Activated CD8-positive, alpha-beta memory T cell treated with anti-CD3 and anti-CD28 coated beads for 4 hours (primary cell): ENCODE measurements at places on chromosomes 6 and 20.

DNA sequence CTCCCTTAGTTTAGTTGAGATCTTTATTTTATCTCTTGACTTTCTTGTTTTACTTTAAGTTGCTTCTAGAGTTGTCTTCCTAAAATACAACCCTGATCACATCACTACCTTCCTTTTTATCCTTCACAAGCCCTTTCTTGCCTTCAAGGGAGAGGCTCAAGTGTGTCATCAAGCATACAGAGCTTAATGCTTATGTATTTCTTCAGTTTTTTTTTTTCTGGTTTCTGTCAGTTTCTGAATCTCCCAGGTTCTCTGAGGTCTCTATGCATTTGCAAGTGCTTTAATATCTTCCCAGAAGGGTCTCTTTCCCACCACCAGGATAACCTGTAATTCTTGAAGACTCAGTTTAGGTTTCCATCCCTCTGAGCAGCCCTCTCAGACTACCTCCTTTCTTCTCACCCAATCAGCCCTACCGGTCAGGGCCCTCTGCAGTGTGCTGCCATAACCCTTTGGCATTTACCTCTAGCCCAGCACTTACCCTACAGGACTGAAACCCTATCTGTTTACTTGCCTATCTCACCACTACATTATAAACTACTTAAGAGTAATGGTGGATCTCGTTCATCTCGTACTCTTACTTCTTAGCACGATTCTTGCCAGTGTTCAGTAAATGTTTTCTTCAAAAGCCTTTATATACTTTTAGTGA is 36.9 kb downstream of the EYA4 start:
- no peak for DNase-seq

DNA sequence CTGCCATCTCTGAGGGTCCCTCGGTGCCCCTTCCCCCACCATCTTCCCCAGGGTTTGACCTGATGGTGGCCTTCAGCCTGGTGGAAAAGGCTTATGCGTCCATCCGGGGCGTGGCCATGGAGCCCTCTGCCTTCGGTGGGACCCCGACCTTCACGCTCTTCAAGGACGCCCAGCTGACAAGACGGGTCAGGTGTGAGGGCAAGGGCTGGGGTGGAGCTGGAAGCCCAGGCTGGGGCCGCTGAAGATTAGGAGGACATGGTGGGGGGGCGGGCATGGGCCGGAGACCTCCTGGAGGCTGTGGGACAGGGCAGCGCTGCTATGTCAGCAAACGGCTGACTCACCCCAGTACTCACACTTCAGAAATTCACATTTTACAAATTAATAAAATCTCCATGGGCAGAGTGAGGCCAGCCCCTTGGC is 23.5 kb downstream of the COL20A1 start:
- no peak for DNase-seq

DNA sequence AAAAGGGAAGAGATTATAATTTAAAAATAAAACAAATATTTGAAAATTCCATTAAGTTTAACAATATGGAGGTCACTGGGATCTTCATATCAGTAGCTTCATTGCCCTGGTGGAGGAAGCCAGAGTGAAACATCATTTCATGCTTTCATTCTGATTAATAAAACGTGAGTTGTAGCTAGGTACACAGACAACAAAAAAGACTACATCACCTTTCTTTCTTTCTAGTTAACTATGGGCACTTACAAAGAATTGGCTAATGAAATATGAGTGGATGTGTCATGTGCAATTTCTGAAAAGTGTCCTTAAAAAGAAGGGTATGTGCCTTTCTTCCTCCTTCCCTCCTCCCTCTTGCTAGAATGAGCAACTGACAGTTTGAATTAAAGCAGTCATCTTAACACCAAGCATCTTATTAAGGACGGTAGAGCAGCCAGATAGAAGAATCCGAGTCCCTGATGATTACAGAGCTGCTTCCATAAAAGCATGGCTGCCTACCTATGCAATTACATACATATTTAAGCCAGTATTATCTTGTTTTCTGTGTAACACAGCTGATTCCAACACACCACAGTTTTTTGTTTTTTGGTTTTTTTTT is 3.4 kb downstream of the SERAC1 start:
- no peak for DNase-seq

GRCh38 chr20:23926944-23927872 is 47.7 kb upstream of the CST5 start:
- DNase-seq, result no peak

DNA sequence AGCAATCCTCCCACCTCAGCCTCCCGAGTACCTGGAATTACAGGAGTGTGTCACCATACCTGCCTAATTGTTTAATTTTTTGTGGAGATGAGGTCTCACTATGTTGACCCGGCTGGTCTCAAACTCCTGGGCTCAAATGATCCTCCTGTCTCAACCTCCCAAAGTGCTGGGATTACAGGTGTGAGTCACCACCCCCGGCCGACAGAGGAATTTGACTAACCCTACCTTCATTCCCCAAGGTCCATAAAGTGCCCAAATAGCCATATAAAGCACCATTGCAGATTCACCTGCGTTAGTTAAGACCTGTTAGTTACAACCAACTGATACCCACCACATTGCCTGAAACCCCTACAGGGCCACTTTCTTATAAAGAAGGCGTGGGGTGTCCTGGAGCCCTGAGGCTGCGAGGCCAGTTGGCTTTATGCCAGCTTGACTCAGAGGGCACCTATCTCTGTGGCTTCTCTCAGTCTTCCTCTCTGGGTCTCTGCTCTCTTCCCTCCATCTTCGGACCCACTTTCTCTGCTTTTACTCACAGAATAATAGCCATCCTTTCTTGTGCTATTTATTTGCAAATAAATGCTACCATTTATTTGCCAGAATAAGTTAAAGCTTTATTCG is 65.6 kb downstream of the SLC2A10 start:
- no peak for DNase-seq

DNA sequence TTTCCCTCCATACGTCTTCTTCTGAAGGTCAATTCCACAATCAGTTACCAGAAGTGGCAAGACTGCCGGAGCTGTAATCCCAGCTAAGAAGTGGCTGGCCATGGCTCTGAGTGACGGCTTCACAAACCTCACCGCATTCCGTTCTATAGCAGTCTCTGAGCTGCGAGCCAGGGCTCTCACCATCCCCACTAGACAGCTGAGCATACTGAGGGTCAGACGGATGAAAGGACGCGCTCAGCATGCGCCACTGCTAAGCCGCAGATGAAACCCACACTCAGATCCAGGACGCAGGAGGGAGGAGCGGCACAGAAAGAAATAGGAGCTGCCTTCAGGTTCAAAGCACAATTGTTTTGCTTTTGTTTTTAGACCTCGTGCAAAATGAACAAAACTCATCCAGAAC is 97.9 kb downstream of the ANKRD60 start:
- no peak for DNase-seq

DNA sequence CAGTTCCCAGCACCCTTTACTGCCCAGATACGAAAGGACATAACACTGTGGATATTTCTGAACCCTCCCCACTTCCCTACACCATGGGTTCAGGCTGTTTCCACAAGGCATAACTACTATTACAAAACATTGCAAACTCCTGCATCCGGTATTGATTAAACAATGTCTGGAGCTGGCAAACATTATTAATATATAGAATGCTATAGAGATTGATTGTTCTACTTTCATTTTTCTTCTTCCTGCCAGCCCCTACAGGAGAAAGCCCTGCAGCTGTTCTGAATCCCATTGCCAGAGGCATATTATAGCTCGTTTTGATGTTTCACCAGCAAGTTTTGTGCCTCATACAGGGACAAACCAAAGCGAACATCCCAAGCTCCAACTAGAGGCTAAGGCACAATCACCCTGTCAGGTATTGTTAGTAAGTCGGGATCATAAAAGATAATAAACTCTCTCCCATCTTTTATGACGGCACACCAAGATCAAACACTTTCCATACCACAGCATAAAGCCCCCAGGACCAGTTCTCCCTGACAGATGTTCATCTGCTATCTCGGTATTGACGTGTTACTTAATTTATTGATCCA is 331.1 kb upstream of the NT5E start:
- DNase-seq, result no peak

GRCh38 chr20:11783102-11783850 is 134.4 kb upstream of the BTBD3 start:
- no peak for DNase-seq

DNA sequence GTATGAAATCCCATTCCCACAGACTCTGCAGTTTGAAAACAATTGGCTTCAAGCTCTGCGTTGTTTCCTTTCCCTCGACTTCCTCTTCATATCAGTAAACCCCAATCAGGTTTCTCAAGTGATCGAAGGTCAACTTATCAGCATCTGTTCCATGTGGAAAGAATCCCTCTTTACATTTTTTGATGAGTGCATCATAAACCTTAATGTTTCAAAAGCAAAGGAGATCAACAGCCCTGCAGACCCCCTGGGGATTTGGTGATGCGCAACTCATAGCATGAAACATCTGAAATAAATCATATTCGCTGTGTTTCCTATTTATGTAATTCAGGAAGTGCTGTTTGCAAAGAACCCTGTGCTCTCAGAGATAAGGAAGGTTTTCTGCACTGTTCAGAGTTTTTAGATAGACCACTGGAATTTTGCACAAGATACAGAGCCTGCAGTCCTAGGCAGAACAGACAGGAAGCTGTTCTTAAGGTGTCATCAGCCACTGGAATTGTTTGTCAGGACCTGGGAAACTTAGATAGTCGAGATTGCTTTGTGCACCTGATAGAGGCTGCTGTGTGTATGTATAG is 216.0 kb downstream of the HIVEP2 start:
- DNase-seq, result no peak

- no peak for DNase-seq
Measured at GRCh38 chr6:30730601-30731435, 10.7 kb downstream of the TUBB start.

GRCh38 chr20:40882152-40882551 is 146.5 kb upstream of the TOP1 start:
- no peak for DNase-seq

- no peak for DNase-seq
Measured at GRCh38 chr20:62147528-62147927, 4.0 kb downstream of the SS18L1 start.

GRCh38 chr20:21161926-21162325 is 36.0 kb downstream of the KIZ start:
- DNase-seq, result no peak

GRCh38 chr6:44034391-44034861 is 92.8 kb downstream of the MRPL14 start:
- DNase-seq, result no peak

DNA sequence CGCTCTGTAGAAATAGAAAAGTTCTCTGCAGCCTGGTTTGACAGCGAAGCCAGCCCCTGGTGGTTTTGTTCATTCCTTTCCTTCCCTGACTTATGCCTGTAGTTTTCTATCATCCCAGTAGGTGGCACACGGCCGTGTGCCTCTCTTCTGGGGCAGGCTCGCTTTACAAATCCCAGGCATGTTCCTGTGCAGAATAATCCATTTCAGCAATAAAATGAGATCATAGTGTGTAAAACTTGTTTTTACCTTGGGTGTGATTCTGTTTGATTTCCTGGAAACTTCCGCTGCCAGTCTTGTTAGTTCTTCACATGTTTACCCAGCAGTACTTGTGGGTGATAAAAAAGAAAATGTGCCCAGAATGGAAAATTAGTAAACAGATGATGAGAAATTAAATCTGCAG is 7.4 kb upstream of the INSM1 start:
- no peak for DNase-seq

- DNase-seq, result no peak
Measured at GRCh38 chr20:33649201-33649681, 12.9 kb upstream of the C20orf144 start.

DNA sequence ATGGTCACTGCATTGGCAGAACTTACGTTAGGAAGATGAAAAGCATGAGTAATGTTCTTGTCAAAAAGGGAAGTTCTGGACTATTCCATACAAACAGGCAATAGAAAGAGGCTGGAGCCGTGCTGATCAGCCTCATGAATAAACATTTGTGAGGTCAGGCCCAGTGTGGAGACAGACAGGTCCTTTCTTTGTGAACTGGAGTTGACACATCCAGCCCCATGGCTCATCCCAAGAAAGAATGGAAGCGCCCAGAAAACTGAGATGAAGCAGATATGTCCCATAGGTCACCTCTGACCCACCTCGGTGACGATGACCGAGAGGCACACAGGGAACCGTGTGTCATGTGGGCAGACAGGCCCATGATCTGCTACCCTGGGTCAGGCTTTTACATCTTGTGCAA is 276.0 kb upstream of the SGK1 start:
- DNase-seq, result no peak

- no peak for DNase-seq
Measured at GRCh38 chr6:145656128-145656527, 79.2 kb downstream of the EPM2A start.

- DNase-seq, result no peak
Measured at GRCh38 chr6:58290177-58290576, 972.7 kb downstream of the PRIM2 start.

DNA sequence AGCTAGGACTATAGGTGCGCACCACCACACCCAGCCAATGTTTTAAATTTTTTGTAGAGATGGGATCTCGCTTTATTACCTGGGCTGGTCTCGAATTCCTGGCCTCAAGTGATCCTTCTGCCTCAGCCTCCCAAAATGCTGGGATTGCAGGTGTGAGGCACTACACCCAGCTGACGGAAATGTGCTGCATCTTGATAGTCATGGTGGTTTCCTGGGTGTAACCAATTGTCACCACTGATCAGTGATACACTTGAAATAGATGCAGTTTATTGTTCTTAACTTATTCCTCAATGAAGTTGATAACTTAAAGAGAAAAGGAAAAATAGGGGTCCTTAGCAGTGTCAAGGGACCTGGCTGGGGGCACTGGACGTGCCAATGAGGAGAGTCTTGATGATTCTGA is 92.4 kb downstream of the PPP1R14C start:
- no peak for DNase-seq

DNA sequence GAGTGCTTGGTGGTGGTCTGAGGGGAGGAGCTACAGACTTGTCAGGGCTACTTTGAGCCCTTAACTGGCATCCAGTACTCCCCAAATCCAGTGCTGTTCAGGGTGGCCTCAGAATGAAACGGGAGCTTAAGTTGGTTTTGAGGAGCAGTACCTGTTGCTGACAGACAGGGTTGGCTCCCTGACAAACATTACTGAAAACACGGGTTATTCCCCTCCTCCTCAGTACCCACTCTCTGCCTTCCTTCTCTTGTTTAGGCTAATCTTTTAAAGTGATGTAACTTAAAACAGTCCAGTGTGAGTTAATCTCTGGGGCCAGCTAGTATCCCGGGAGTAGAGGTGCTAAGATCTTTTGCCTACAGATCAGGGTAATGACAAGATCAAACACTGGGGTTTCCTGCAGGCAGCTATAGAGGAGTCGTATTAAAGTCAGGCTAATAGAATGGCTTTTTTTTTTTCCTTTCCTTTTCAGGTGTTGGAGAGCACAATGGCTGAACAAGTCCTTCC is 3.7 kb downstream of the TNFAIP3 start:
- no peak for DNase-seq

DNA sequence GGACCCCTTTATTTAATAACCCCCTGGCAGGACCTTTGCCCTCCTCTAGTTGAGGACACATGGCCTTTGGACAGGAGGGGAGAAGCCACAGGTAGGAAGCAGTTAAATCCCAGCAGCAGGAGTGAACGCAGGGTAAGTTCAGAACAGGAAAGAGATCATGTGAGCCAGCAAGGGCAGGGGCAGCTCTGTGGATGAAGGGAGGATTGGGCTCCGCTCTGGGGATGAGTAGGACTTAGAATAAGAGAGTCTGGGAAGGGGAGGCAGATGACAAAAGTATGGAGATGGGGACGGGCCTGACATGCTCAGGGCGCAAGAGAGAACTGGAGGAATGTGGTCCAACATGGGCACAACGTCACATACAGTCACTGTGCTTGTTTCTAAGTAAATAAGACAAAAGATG is 89.0 kb downstream of the NDUFAF5 start:
- no peak for DNase-seq
